ENCODE measurements at places on chromosomes 1 and 21. TPM values are rescaled to one million over a fixed set of nuclear protein-coding genes. Genes with fewer than 3 reads are reported as not detected.

The RNU1-2 gene
- total RNA-seq: under 0.01 TPM

GRCh38 chr1:186849271-186849671, 20.5 kb downstream of the PLA2G4A start:
- H3K27ac ChIP-seq: no peak overlapping the region
- no peak for DNase-seq
- H3K36me3 ChIP-seq: no peaks in the 10 kb centered on the region
- H3K27me3 ChIP-seq: no peaks in the 10 kb centered on the region

The HRNR gene
- total RNA-seq: not detected

DNA sequence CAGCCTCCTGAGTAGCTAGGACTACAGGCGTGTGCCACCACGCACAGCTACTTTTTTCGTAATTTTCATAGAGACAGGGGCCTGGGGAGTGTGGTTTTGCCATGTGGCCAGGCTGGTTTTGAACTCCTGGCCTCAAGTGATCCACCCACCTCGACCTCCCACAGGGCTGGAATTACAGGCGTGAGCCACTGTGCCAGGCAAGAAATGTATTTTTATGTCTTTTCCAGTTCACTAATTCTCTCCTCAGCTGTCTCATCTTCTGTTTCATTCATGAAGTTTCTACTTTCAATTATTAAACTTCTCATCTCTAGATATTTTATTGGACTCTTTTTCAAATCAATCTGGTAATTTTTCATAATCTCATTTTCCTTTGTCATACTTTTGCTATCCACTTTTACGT, 72.1 kb upstream of the DISP3 start:
- H3K36me3 ChIP-seq: no peaks in the 10 kb centered on the region
- no peak for DNase-seq
- no peaks in the 10 kb centered on the region for H3K4me1 ChIP-seq
- H3K27ac ChIP-seq: no peak overlapping the region
- H3K4me3 ChIP-seq: no peak overlapping the region
- H3K27me3 ChIP-seq: no peaks in the 10 kb centered on the region

GRCh38 chr21:25390701-25391100, 216.6 kb downstream of the MRPL39 start:
- no peak for DNase-seq
- no peak overlapping the region for H3K27ac ChIP-seq
- no peaks in the 10 kb centered on the region for H3K27me3 ChIP-seq
- no peaks in the 10 kb centered on the region for H3K4me1 ChIP-seq

The LPGAT1 gene
- 308 TPM for total RNA-seq

GRCh38 chr1:82867781-82868180, 1067.0 kb downstream of the ADGRL2 start:
- H3K27me3 ChIP-seq: no peaks in the 10 kb centered on the region
- H3K4me1 ChIP-seq: no peaks in the 10 kb centered on the region
- H3K36me3 ChIP-seq: no peaks in the 10 kb centered on the region
- no peak overlapping the region for H3K4me3 ChIP-seq
- H3K27ac ChIP-seq: no peak overlapping the region

The LEPR gene
- total RNA-seq: 80.4 TPM

The ITLN2 gene
- total RNA-seq: not detected

GRCh38 chr1:49104575-49104974, 327.9 kb upstream of the BEND5 start:
- no peaks in the 10 kb centered on the region for H3K27me3 ChIP-seq
- no peak overlapping the region for H3K27ac ChIP-seq
- no peak overlapping the region for H3K4me3 ChIP-seq
- H3K36me3 ChIP-seq: no peaks in the 10 kb centered on the region
- no peak for DNase-seq
- no peaks in the 10 kb centered on the region for H3K4me1 ChIP-seq

GRCh38 chr1:212556822-212557549, 51.6 kb upstream of the ATF3 start:
- H3K36me3 ChIP-seq: no peaks in the 10 kb centered on the region
- peaks cover 16% of the 10 kb centered on the region for H3K4me1 ChIP-seq
- no peak overlapping the region for H3K4me3 ChIP-seq
- H3K27ac ChIP-seq: no peak overlapping the region

GRCh38 chr1:179976970-179977651, 22.5 kb downstream of the CEP350 start:
- H3K27me3 ChIP-seq: no peaks in the 10 kb centered on the region
- no peaks in the 10 kb centered on the region for H3K36me3 ChIP-seq
- H3K4me1 ChIP-seq: peaks cover 5% of the 10 kb centered on the region
- no peak for DNase-seq

DNA sequence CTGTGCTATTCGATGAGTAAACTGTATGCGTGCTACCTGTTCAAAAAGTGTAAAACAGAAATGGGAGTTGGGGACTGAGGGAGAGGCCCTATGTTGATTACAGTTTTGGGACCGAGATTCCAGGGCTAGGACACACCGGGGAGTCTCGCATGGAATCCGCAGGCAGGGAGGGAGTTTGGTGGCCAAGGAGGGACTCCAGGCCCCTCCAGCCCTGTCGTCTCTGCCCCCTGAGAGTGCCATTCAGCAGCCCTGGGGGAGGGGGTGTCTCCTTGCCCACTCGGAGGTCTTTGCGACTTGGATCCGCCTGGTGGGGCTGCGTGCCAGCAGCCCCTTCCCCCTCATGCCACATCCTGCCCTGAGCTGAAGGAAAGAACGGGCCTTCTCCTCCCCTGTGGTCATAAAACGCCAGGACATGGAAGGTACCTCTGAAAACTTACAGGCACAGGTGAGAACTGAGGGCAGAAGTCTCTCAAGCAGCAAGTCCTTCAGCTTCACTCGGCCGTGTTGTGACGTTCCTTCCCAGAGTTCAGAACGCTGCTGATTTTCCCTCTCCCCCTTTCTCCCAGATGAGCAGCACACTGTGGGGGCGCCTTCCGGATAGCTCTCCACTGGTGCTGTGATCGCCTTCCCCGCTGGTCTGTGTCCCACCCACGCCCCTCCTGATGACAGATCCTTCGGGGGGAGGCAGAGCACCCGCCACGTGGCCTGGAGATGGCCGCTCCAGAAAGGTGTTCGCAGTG, 141.4 kb downstream of the PEX14 start:
- DNase-seq: peak; percentile 81
- H3K27ac ChIP-seq: peak overlapping the region; percentile 80
- H3K4me1 ChIP-seq: peaks cover 24% of the 10 kb centered on the region
- H3K27me3 ChIP-seq: no peaks in the 10 kb centered on the region
- H3K4me3 ChIP-seq: no peak overlapping the region
- H3K36me3 ChIP-seq: no peaks in the 10 kb centered on the region

- H3K27ac ChIP-seq: peak overlapping the region; percentile 85
- DNase-seq: peak; percentile 72
- H3K4me1 ChIP-seq: peaks cover 34% of the 10 kb centered on the region
- H3K27me3 ChIP-seq: no peaks in the 10 kb centered on the region
- no peaks in the 10 kb centered on the region for H3K36me3 ChIP-seq
Observed at GRCh38 chr1:117607471-117607870, 1.6 kb downstream of the TENT5C start.

- no peak for DNase-seq
- H3K27ac ChIP-seq: no peak overlapping the region
- peaks cover 8% of the 10 kb centered on the region for H3K4me1 ChIP-seq
- no peak overlapping the region for H3K4me3 ChIP-seq
- H3K36me3 ChIP-seq: no peaks in the 10 kb centered on the region
Observed at GRCh38 chr1:62781841-62782543, 1.9 kb upstream of the ATG4C start.

The ZFP69B gene
- total RNA-seq: 0.40 TPM

The ZBTB21 gene
- 16.3 TPM for total RNA-seq

DNA sequence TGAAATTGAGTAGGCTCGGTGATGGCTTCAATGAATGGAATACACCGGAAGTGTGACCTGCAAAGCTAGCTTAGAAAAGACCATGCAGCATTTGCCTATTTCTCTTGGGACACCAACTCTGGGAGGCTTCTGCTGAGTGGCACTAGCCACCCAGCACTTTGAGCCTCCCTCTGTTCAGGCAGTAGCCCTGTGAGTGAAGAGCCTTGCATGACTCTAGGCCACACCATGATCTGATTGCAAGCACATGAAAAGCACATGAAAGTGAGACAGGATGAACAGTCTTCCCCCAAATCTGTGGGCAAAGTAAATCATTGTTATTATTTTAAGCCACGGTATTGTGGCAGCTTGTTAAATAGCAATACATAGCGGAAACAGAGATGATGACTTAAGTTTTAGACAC, 2.8 kb downstream of the CD48 start:
- H3K4me3 ChIP-seq: no peak overlapping the region
- no peaks in the 10 kb centered on the region for H3K27me3 ChIP-seq
- no peak for DNase-seq
- no peak overlapping the region for H3K27ac ChIP-seq
- no peaks in the 10 kb centered on the region for H3K4me1 ChIP-seq

DNA sequence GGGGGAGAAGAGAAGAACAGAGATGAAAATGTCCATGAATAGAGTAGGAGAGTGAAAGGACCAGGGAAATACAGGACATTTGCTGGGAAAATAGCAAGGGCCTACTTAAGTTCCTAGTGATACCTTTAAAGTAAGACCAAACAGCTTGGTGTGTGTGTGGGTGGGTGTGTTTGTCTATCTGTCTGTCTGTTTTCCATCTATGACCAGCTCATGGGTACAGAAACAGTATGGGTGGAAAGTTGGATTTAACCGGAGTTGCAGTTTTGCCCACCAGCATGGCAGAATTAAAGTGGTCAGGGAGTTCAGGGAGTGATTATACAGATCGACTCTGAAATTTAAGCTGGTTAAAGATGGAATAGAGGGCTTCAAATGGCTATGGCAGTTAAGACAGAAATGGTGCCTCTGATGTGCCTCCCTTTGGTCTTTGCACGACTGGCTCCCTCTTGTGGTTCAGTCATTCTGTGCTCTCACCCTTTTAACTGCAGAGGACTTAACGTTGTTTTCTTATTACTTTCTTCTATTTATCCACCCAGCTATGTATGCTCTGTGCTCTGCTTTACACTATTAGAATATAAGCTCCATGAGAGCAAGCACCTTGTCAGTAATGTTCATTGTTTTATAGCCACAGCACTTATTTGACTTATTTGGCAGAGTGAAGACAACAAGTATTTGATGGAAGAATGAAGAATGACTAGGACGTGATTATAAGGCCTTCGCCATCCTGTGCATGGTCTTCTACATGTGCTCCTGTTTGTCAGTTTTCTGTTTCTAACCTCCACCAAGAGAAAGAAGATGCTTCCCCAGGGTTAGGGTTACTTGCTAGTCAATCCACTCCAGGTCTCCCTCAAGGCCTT, 72.7 kb upstream of the AK4 start:
- DNase-seq: peak; percentile 46
- no peak overlapping the region for H3K4me3 ChIP-seq
- H3K4me1 ChIP-seq: no peaks in the 10 kb centered on the region
- H3K27ac ChIP-seq: no peak overlapping the region

GRCh38 chr1:156160743-156161171, 7.4 kb downstream of the SEMA4A start:
- H3K27me3 ChIP-seq: no peaks in the 10 kb centered on the region
- no peaks in the 10 kb centered on the region for H3K36me3 ChIP-seq
- DNase-seq: peak; percentile 65
- H3K4me3 ChIP-seq: peak overlapping the region; percentile 9

DNA sequence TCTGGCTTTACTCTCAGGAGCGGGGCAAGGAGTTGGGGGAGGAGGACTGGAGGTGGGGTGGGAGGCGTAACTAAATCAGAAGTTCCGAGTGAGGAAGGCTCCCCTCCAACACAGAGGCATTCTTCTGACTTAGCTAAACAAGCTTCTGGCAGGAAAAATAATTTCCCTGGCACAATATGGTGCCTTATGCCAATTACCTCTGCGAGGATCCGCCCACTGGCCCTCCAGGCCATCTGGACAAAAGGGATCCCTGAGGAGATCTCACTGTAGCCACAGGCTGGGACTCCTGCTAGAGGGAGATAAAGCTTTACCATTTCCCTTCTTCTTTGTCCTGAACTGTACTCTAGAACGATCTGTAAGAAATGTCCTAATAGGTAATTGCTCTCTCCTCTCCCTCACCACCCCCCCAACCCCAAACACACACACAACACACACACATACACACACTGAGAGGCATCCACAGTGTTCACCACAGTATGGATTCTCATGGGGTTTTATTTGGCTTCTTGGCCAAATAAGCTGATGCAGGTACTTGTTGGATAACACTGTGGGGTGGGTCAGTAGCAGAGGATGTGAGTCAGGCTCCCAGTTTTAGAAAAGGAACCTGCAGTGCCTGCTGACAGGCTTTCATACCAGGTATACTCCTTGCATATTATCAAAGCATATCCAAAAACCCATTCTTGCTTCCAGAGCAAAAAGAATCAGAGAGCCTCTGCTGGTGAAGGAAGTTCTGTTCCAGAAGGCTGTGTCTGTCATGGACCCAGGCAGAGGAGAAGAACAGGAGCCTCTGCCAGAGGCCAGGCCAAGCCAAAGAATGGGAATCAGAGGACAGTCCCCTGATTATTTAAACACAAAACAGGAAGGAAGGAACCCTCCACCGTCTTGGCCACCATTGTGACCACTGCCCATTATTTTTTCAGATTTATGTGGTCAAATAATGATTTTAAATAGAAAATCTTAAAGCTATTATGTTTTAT, 169.1 kb downstream of the C1orf21 start:
- H3K4me3 ChIP-seq: no peak overlapping the region
- no peak for DNase-seq
- H3K36me3 ChIP-seq: no peaks in the 10 kb centered on the region
- no peaks in the 10 kb centered on the region for H3K4me1 ChIP-seq
- H3K27me3 ChIP-seq: no peaks in the 10 kb centered on the region

- DNase-seq: peak; percentile 49
- no peaks in the 10 kb centered on the region for H3K27me3 ChIP-seq
- peaks cover 7% of the 10 kb centered on the region for H3K4me1 ChIP-seq
- H3K4me3 ChIP-seq: peak overlapping the region; percentile 52
Observed at GRCh38 chr1:227886993-227887696, 60.6 kb downstream of the WNT9A start.

- H3K27me3 ChIP-seq: no peaks in the 10 kb centered on the region
- H3K4me1 ChIP-seq: no peaks in the 10 kb centered on the region
- DNase-seq: peak; percentile 26
Observed at GRCh38 chr1:107430540-107431228, 289.8 kb downstream of the NTNG1 start.

The PTCH2 gene
- total RNA-seq: 0.78 TPM

The RYR2 gene
- 30.4 TPM for total RNA-seq

- H3K4me1 ChIP-seq: no peaks in the 10 kb centered on the region
- H3K27me3 ChIP-seq: no peaks in the 10 kb centered on the region
- H3K27ac ChIP-seq: no peak overlapping the region
- H3K36me3 ChIP-seq: no peaks in the 10 kb centered on the region
- no peak overlapping the region for H3K4me3 ChIP-seq
Observed at GRCh38 chr1:239263801-239264200, 122.6 kb upstream of the CHRM3 start.

DNA sequence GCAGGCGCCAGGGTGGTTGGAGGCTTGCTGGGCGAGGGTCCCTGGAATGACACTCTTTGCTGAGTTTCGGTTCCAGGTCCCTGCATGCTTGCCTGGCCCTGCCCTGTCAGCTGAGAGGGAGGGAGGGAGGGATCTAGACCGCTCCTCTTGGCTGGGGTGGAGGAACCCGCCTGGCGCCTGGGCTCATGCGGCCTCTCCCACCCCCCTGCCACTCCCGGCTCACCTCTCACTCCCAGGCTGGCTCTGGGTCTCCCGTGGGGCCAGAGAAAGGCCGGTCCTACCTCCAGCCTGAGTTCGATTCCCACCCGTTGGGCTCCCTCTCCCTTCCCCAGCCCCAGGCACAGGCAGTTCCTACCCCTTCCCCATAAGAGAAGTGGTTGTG, 19.0 kb upstream of the IFNLR1 start:
- no peak for DNase-seq
- no peak overlapping the region for H3K27ac ChIP-seq
- peaks cover 16% of the 10 kb centered on the region for H3K4me1 ChIP-seq
- H3K27me3 ChIP-seq: no peaks in the 10 kb centered on the region
- H3K4me3 ChIP-seq: no peak overlapping the region
- no peaks in the 10 kb centered on the region for H3K36me3 ChIP-seq

- no peaks in the 10 kb centered on the region for H3K36me3 ChIP-seq
- H3K27me3 ChIP-seq: no peaks in the 10 kb centered on the region
- H3K4me1 ChIP-seq: peaks cover 27% of the 10 kb centered on the region
- H3K4me3 ChIP-seq: no peak overlapping the region
Observed at GRCh38 chr1:210364479-210364878, 35.8 kb downstream of the HHAT start.

The RPE65 gene
- total RNA-seq: not detected

All from thyroid gland (tissue), 4 donors.